SK-N-DZ (cell line): ENCODE measurements at places on chromosomes 1 and 21.
A peak's percentile ranks its signal among the peaks of the same experiment; 100 is the strongest.

GRCh38 chr1:227729881-227730629 lies 5.0 kb downstream of the JMJD4 start:
- peak; percentile 39 for DNase-seq

- peak; percentile 69 for DNase-seq
Measured at GRCh38 chr1:103106426-103107341, 1.6 kb downstream of the COL11A1 start.

GRCh38 chr1:74641161-74641560 lies 32.4 kb downstream of the ERICH3 start:
- DNase-seq: no peak

DNA sequence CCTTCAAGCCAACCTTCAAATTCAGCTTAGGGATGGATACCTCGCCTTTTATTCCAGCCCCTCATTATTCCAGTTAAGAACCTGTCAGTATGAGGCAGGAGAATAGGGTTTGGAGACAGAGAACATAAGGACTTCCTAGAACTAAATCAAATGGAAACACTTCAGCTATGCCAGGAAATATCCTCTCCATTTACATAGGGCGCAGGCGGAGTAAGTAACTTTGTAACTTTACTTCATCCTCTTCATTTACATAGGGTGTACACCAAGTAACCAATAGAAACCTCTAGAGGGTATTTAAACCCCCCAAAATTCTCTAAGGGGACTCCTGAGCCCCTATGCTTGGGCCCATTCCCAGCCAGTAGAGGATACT lies 75.4 kb upstream of the ATF3 start:
- no peak for DNase-seq

DNA sequence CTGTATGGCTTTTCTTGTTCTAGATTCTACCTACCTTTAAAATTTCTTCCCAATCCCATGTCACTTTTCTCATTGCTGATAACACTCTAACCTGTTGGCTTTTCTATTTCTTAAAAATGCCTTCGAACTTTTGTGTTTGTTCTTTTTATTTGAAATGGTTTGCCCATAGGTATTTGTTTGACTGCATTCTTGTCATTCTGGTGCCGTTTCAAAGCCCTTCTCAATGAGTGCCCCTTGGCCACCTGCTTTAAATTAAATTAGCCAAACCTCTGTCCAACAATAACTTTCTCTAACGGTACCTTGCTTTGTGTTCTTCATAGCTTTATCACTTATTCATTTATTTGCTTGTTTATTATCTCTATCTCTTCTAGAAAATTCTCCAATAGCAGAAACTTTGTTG lies 38.9 kb downstream of the KCTD3 start:
- DNase-seq: no peak

- peak; percentile 70 for DNase-seq
Measured at GRCh38 chr1:25996966-25997827, 666 bp downstream of the PAFAH2 start.
